ENCODE measurements at places on chromosomes 12 and 14.

DNA sequence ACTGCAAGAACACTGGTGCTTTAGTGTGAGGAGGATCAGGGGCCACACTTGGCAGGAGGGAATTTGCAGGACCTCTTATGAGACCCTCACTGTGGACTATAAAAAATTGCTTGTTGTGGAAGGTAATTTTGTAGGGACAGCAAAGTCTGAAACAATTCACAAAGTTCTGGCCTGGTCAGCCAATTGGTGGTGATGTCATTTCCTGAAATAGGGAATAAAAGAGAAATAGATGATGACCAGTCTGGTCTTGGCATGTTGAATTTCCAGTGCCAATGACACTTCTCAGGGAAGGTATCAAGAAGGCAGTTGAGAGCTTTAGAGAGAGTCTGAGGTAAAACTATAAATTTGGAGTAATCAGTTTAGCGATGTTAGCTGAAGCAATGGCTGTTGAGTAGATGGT lies 129.3 kb upstream of the LMNTD1 start:
- DNase-seq, result no peak

DNA sequence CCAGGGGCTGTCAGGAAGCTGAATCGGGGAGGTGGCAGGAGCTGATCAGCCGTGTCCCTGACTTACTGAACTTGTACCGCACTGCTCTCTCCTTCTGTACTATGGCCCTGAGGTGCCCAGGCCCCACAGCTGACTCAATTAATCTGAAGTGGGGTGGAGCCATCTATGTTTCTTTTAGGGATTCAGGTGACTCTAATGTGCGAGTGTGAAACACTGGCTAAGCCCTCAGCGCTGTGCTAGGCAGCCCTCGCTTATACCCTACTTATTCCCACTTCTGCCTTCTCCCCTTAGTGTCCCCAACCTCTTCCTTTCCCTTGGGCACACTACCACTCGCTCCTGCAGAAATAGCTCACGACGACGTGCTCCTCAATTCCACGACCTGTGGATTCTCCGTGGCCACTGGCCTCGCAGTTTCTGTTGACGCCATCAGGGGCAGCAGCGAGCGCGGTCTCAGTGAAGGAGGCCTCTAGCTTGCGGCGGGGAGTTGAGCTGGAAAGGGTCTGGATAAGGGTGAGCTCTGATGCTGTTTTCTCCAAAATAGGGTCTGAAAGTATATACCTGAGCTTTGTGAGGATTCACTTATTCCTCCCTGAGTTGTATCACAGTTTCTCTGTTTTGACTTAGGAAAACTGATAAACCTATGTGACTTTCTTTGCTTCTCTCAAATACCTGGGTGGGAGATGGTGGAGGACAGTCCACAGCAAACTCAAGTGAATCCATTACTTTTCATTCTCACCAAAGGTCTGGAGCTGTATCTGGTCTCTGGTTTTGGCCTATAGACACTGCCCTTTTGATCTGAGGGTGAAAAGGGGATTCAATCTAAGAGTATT lies 167.6 kb downstream of the SLC41A2 start:
- no peak for DNase-seq

DNA sequence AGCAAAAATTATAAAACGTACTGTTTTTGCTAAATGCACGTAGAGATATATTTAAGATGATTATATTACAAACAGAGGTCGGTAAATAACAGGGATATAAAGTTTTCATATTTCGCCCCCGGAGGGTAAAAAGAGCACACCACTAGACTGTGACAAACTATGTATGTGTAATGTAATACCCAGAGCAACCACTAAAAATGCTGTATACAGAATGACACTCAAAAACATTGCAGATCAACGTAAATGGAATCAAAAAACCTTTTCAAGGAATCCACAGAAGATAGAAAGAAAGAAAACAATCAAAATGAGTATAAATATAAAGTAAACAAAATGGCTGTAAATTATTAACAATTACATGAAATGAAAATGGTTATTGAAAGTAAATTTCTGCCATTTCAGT lies 37.6 kb upstream of the PRB4 start:
- DNase-seq, result no peak

- no peak for DNase-seq
Observed at GRCh38 chr14:23078692-23079116, 16.2 kb downstream of the ACIN1 start.

DNA sequence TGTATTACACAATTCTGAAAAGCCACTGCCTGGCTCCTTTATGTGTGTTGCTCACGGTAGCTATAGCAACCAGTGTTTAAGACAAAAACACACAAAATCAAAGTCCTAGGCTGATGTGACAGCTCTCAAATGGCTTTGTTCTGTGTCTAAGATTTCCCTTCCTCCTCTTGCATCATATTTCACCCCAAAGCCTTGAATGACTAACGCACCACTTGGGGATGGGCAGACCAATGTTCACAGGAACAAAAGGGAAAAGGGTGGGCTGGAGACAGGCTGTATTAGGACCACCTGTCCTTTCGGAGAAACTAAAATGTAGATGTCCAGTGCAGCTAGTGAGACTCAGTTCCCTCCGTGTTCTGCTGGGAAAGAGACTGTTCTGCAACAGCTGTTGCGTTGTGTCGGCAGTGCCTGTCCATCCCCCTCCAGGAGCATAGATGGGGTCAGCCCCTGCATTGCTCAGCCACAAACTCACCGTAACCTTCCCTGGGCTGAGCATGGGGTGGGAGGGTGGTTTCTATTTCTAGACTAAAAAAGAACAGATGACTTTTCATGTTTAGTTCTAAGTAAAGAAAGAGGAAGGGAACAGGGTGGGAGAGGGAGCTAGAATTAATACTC lies 26.8 kb upstream of the DAAM1 start:
- no peak for DNase-seq

GRCh38 chr12:105057174-105057573 lies 27.1 kb downstream of the ALDH1L2 start:
- DNase-seq, result no peak

- no peak for DNase-seq
Observed at GRCh38 chr14:102088012-102088792, 1.4 kb upstream of the HSP90AA1 start.

DNA sequence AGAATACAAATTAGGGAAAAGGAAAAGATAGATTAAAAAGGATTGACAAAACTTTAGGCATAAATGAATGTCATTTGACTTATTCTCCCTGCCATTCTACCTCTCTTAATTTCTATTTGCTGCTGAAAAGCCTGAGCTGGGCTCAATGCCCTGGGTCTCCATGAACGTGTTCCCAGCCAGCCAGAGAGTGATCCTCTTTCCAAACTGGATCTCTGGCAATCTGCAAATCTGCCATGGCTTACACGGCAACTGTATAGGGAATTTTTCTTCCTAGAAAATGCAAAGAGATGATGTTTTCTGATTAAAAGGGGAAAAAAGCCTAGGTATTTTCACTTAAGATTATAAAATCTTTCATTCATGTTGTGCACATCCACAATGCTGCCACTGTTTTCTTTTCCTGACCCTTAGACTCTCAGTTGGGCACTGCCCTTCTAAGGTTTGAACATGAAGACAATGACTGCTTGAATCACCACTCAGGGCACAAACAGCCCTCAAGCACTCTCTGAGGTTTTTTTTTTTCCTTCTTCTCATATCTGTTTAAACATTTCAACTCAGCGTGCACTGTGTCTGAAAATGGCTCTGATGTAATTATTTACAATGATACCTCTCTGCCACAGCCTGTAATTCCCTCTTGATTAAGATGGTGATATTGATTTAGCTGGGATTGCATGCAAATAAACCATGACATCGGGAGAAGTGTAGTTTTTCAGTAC lies 60.3 kb downstream of the DACT1 start:
- DNase-seq, result no peak

GRCh38 chr14:24122898-24123297 lies 7.6 kb upstream of the FITM1 start:
- no peak for DNase-seq

GRCh38 chr12:90870971-90871725 lies 83.8 kb downstream of the CCER1 start:
- no peak for DNase-seq

All from glomerular endothelial cell (primary cell).